ENCODE measurements at places on chromosomes 12 and 14.

DNA sequence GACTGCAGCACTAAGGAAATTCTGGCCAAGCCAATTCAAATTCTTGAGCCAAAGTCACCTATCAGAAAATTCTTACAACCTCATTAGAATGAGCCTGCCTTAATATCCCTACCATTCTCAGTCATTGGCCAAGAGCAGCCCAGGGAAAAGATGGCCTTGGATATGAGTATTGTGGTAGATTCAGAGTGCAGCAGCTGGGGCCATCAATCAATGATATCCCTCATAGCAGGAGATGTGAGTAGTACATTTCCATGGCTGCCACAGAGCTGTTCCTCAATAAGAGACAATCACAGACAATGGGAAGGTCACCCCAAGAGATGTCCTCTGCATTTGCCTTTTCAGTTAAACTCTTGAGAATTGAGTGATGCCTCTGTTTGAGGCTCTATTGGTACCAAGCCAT lies 161.6 kb downstream of the DYRK2 start:
- DNase-seq, result no peak

- DNase-seq, result no peak
Observed at GRCh38 chr12:6957151-6957701, 6.1 kb downstream of the PTPN6 start.

- DNase-seq, result no peak
Observed at GRCh38 chr14:69858801-69859200, 20.4 kb upstream of the SMOC1 start.

- DNase-seq, result no peak
Observed at GRCh38 chr12:128856035-128856790, 2.9 kb downstream of the GLT1D1 start.

- no peak for DNase-seq
Observed at GRCh38 chr12:31248815-31249214, 77.1 kb downstream of the SINHCAF start.

DNA sequence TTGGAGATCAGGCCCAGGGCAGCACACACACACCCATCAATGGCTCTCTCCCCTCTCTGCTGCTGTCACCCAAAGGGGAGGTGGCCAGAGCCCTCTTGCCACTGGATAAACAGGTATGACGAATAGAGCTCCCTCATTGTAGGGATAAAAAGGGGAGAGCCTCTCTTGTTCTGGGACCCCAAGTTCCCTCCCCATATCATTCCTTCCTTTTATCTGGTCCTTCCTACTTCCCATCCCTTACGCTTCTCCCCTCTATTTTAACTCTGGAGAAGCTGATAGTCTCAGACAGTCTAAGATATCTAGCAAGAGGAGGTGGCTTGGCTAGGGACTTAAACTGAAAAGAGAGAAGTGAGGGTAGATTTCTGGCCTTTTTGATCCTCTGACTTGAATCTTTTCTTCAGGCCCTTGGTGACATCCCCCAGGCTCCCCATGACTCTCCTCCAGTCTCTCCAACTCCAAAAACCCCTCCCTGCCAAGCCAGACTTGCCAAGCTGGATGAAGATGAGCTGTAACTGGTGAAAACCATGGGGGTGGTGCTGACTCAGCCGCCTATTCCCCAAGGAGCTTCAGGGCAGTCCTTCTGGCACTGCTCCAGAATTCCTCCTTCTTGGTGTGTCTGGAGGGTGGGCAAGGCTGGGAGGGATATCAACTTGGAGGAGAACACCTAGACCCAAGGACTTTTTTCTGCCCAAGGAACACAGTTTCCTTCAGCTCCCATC lies 5.3 kb downstream of the ARHGEF25 start:
- DNase-seq, result no peak

- DNase-seq, result no peak
Observed at GRCh38 chr12:3777206-3777809, 24.4 kb upstream of the CRACR2A start.

DNA sequence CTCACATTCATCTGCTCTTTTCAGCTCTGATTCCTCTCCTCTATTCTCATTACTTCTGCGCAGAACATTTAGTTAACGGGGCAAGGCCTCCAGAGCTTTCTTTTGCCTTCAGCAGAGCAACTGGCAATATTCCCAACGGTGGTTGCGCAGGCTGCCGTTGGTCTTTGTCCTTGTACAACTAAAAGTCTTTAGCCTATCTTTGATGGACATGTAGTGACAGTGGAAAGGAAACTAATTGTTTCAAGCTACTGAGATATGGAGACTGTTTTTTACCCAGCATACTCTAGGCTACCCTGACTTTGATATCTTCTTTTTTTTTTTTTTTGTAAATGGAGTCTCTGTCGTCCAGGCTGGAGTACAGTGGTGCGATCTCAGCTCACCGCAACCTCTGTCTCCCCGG lies 12.6 kb downstream of the R3HDM2 start:
- no peak for DNase-seq

- DNase-seq, result no peak
Observed at GRCh38 chr14:70654632-70655031, 12.9 kb downstream of the TTC9 start.

DNA sequence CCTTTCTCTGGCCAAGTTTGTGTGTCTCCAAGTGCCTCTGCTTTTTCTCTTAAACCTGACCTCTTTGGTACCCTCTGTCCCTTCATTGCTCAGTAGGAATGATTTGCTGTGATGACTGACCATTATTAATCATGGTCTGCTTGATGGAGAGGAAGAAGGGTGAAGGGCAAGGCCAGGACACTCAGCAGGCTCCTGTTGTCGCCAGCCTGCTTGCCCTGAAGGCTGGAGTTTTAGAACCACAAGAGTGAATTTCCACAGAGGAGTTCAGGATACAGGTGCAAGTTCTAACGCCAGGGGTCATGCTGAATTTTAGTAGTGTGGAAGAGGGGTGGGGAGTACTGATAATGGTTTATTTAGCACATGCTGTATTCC lies 2.8 kb upstream of the ITGA5 start:
- DNase-seq, result no peak

DNA sequence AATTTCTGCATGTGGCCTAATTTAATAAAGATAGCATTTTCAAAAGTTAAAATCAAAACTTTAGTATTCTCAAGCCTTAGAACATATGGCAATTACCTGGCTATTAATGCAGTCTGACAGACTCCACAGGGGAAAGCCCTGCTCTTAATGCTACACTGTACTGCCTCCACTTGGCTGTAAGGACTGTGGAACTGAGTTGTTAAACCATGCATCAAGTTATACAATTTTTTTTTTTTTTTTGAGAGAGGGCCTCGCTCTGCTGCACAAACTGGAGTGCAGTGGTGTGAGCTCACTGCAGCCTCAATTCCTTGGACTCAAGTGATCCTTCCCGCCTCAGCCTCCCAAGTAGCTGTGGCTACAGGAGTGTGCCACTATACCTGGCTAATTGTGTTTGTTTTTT lies 19.0 kb upstream of the NDUFA12 start:
- DNase-seq, result no peak

DNA sequence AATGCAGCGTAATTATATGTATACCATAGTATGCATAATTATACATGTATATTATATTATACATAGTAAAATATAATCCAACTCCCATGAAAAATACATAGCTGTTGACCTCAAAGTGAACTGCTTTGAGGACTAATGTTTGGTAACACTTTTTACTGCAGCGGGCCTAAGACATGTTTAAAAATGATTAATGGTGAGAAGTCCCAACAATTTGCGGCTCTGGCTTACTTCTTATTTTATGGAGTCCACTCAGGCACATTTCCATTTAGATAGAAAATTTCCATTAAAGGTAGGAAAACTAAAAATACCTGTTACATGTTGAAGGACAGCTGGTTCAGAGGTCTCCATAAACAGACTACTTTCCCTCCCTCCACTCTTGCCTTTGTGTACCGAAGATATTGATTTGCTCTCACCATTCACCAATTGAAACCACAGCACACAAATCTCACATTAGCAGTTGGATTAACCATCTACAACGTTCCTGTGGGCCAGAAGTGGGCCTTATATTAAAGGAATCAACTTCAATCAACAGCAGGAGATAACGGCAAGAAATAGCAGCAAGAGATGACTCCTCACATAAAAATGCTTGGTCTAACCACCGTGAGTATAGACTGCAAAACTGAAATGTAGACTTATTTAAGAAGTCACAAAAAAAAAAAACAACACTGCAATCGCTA lies 14.1 kb upstream of the NT5DC3 start:
- DNase-seq, result no peak

DNA sequence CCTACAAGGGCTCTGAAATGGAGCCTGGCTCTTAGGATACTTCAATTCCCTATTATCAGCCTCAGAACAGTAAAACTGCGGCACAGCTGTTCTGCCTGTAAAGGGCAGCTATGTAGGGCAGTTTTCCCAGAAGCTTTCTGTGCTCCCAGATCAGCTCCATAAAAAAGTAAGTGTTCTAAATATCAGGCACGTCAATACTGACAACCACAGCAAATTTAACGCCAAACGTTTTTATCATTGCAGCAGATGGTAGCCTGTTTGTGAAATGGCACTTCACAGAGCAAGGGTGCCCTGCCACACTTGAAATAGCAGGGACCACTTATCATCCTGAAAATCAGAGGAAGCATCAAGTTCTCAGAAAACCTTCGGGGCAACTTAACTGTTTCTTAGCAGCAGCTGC lies 54.8 kb upstream of the PTHLH start:
- no peak for DNase-seq

GRCh38 chr12:3371018-3371417 lies 120.0 kb upstream of the PRMT8 start:
- DNase-seq, result no peak

GRCh38 chr12:130433834-130434233 lies 96.1 kb downstream of the PIWIL1 start:
- no peak for DNase-seq

All from esophagus squamous epithelium (tissue), 5 donors.